Heart right ventricle (tissue), 16 donors: ENCODE measurements at places on chromosomes 11 and 22. TPM values are rescaled to one million over a fixed set of nuclear protein-coding genes. Genes with fewer than 3 reads are reported as not detected.

Gene TMEM225
- not detected for total RNA-seq

GRCh38 chr11:19849107-19849789 is 136.6 kb downstream of the NAV2 start:
- no peaks in the 10 kb centered on the region for H3K36me3 ChIP-seq
- no peaks in the 10 kb centered on the region for H3K27me3 ChIP-seq
- peak; percentile 44 for DNase-seq
- H3K4me3 ChIP-seq: no peak overlapping the region

DNA sequence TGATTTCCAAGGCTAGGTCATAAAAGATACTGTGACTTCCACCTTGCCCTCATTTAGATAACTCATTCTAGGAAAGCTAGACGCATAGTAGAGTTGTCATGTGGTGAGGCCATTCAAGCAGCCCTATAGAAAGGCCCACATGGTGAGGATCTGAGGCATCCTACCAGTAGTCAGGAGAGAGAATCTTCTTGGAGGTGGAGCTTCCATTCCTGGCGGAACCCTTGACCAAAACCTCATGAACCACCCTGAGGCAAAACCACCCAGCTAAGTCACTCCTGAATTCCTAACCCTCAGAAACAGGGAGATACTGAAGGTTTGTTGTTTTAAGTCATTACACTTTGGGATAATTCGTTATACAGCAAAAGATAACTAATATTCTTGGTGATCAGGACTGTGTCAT is 2.9 kb upstream of the HDHD5 start:
- DNase-seq: no peak
- H3K36me3 ChIP-seq: no peaks in the 10 kb centered on the region
- H3K27ac ChIP-seq: no peak overlapping the region
- no peaks in the 10 kb centered on the region for H3K27me3 ChIP-seq

- no peak overlapping the region for H3K27ac ChIP-seq
- no peaks in the 10 kb centered on the region for H3K27me3 ChIP-seq
- no peaks in the 10 kb centered on the region for H3K36me3 ChIP-seq
- H3K4me1 ChIP-seq: no peaks in the 10 kb centered on the region
- DNase-seq: no peak
- H3K4me3 ChIP-seq: no peak overlapping the region
Observed at GRCh38 chr11:75056814-75057213, 39.9 kb downstream of the OR2AT4 start.

DNA sequence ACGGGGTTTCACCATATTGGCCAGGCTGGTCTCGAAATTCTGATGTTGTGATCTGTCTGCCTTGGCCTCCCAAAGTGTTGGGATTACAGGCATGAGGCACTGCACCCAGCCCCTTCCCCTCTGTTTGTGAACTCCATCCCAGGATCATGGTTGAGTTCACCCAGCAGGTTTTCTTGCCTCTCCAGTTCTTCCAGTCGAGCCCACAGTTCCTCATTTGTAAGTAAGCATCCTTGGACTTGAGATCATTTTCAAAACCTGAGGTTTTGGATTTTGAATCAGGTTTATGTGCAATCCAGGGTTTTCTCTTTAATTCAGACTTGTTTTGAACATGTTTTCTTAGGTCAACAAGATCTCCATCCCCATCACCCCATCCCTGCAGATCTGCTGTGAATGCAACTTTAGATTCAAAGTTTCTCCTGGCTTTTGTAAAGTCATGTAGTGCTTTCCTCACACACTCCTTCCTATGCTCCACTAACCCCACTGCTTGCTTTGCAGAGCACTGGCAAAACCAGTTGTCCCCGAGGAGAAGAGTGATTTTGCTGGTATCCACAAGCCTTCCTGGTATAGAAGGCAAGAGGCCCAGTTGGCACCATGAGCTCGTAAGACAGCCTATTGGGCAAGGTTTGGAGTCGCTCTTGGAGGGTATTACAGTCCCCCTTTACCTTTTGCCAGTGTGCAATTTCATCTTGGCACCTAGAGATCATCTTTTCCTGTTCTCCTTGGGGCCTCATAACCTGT is 14.7 kb upstream of the VPREB1 start:
- no peak overlapping the region for H3K27ac ChIP-seq
- DNase-seq: no peak
- H3K4me1 ChIP-seq: no peaks in the 10 kb centered on the region

- no peak overlapping the region for H3K4me3 ChIP-seq
- H3K36me3 ChIP-seq: peaks cover 30% of the 10 kb centered on the region
- DNase-seq: no peak
- H3K27ac ChIP-seq: no peak overlapping the region
Observed at GRCh38 chr11:36405585-36406367, 104.3 kb downstream of the TRAF6 start.
